ENCODE measurements at places on chromosomes 4 and X.

DNA sequence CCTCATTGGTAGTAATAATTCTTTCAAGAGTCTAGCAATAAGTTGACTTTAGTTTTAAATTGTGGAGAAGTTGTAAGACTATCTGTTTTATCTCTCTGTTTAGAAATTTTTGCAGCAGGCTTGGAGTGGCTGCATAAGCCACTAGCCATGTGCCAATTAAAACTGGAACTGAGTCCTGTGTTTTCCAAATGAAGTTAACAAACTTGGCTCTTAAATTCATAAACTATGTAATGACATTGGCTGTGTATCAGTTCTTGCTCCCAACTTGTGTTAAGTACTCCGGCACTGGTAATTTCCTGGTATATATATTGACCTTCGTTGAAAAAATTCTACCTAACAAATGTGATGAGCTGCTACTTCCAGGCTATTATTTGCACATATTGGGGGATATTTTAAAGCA, 420.4 kb downstream of the GBA3 start:
- peak; percentile 82 for DNase-seq

GRCh38 chrX:1106478-1107210, 105.8 kb downstream of the CRLF2 start:
- no peak for DNase-seq

DNA sequence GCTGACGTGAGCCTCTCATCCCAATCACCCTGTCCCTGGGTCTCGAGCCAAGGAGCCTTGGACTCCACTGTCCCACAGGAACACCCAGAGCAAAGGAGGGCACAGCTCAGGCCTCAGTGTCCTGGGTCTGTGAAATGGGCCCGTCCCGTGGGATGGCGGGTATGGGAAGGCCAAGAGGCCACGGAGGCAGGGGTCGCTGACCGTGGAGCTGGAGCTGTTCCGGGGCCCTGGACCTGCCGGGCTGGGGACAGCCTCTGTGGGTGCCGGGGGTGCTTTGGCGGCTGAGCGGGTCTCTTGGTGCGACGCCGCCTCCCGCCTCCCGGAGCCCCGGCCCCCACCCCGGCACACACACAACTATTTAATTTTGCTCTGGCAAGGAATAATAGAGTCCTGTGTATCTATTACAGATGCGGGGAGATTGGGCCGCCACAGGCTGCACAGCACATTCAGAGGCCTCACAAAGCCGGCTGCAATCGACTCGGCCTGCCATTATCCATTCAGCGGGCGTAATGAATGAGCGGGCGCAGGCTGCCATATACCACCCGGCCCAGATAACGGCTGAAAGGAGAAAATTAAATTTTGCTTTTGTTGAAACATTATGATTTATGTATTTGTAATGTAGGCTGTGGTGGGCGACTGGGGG, 83.9 kb upstream of the NKX1-1 start:
- no peak for DNase-seq

DNA sequence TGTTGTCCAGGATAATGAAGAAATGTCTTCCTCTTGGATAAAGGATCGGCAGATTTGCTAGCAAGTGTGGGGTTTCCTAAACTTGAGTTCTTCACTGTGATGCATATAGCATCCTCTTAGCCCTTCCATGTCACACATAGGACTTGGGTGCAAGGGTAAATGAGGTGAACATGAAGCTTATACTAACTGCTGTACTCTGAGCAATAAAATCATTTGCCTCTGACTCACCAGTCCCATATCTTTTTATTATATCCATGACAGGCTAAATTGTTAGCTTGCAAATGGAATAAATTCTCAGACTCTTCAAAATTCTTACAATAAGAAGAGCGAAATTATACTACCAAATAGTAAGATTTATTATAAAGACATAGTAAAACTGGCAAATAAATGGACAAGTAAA, 14.7 kb upstream of the TBC1D1 start:
- no peak for DNase-seq

DNA sequence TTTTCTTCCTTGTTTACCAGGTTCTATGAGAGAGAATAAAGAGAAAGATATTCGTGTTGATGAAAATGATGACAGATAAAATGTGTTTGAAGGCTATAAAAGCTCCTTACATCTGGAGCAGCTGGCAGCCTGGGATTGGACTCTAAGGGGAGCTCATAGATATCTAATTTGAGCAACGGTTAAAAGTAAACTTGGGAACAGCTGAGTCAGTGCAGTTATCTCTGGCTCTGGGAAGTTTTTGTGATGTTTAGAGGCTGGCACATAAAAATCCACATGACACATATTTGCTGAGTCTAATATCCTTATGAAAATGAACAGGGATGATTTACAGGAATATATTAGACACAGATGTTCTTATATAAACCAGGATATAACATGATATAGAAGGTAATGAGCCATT, 331.8 kb upstream of the TENM3 start:
- peak; percentile 21 for DNase-seq

GRCh38 chr4:126513596-126513995, 1119.2 kb upstream of the INTU start:
- DNase-seq: no peak

All from lung (tissue), 17 donors.